ENCODE measurements at places on chromosomes 1 and 21.

DNA sequence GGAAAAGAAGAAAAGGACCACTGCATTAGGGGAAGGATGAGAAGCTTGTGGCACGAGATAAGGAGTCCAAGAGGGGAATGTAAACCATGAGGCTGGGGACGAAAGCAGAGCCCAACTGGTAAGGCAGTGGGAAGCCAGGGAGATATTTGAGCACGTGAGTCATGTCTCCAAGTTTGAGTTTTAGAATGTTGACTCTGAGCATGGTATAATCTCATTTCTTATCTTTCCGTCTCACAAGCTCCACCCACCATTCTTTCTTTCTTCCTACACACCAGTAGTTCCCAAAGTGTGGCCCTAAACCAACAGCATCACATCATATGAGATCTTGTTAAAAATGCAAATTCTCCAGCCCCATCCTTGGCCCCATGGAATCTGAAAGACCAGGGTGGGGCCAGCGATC is 145.3 kb downstream of the PLPP3 start:
- DNase-seq = no peak

- DNase-seq = no peak
Observed at GRCh38 chr1:40058453-40059337, 18.2 kb downstream of the CAP1 start.

- DNase-seq = no peak
Observed at GRCh38 chr1:29703596-29704370, 467.5 kb downstream of the PTPRU start.

DNA sequence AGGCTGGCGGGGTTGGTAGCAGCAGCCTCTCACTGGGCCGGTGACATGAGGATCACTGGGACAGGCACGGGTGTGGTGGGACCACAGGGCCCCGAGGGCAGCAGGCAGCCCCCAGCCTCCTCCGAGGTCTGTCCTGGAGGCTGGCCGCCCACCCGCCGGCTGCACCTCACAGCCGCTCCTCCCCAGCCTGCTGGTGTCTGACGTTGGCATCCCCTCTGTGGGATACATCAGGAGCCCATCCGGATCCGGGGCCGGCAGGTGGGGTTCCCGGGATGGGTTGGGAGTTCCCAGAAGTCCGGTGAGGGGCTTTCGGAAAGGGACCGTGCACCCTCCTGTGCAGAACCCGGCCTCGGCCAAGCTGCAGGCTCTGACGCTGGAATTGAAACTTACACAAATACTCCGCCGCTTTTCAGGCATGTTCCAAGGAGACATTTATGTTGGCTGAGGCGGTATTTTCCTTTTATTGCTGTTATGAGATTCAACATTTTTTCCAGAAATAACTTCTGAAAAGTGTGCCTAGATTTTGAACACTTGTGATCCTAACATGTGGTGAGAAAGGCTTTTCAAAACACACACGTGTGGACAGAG is 142.1 kb upstream of the ARHGEF16 start:
- no peak for DNase-seq

- DNase-seq = no peak
Observed at GRCh38 chr1:62285984-62286785, 33.0 kb downstream of the KANK4 start.

Data from KG1 (cell line).